ENCODE measurements at places on chromosomes 7 and 10. TPM values are rescaled to one million over a fixed set of nuclear protein-coding genes. Genes with fewer than 3 reads are reported as not detected.

- H3K27me3 ChIP-seq = no peaks in the 10 kb centered on the region
- H3K4me3 ChIP-seq = no peak overlapping the region
Measured at GRCh38 chr10:84333864-84334451, 5.6 kb downstream of the CCSER2 start.

Gene NKX2-3
- total RNA-seq = not detected

GRCh38 chr10:61860964-61861758 lies 40.3 kb upstream of the ARID5B start:
- H3K4me3 ChIP-seq = no peak overlapping the region
- no peak overlapping the region for H3K27ac ChIP-seq
- no peaks in the 10 kb centered on the region for H3K4me1 ChIP-seq
- no peak for DNase-seq
- no peaks in the 10 kb centered on the region for H3K36me3 ChIP-seq

Gene PIK3AP1
- 3.3 TPM for total RNA-seq

Gene TRPV5
- not detected for total RNA-seq

Gene OR2A5
- total RNA-seq = not detected

- H3K4me1 ChIP-seq = peaks cover 42% of the 10 kb centered on the region
- H3K27ac ChIP-seq = peak overlapping the region; percentile 2
- H3K27me3 ChIP-seq = no peaks in the 10 kb centered on the region
- no peak for DNase-seq
- no peak overlapping the region for H3K4me3 ChIP-seq
- H3K36me3 ChIP-seq = peaks cover 14% of the 10 kb centered on the region
Measured at GRCh38 chr10:29712108-29712507, 77.3 kb upstream of the SVIL start.

DNA sequence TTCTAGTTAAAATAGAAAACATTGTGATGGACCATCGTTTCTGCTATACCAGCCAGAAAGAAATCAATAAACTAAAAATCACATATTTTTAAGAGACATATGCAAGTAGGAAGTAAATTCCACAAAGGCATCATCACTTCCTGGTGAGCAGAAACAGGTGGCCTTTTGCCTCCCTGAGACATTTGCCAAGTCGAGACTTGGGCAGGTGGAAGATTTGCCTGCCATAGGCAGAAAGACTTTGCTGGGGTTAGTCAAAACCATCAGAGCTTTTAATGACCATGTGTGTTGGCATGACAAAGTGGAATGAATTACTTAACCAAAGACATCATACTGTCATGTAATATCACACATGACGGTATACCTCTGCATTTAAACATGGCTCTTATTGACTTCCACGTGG lies 66.0 kb upstream of the FGL2 start:
- DNase-seq = no peak
- H3K27me3 ChIP-seq = no peaks in the 10 kb centered on the region
- no peaks in the 10 kb centered on the region for H3K36me3 ChIP-seq
- H3K27ac ChIP-seq = no peak overlapping the region

GRCh38 chr7:9945131-9945530 lies 1028.5 kb upstream of the PHF14 start:
- H3K27ac ChIP-seq = no peak overlapping the region
- H3K27me3 ChIP-seq = no peaks in the 10 kb centered on the region
- no peak for DNase-seq
- H3K36me3 ChIP-seq = no peaks in the 10 kb centered on the region
- no peaks in the 10 kb centered on the region for H3K4me1 ChIP-seq

Gene ALDH18A1
- 5.7 TPM for total RNA-seq

Gene NPFFR1
- not detected for total RNA-seq

Gene CCL24
- total RNA-seq = not detected

- no peak overlapping the region for H3K27ac ChIP-seq
- no peaks in the 10 kb centered on the region for H3K27me3 ChIP-seq
- H3K36me3 ChIP-seq = no peaks in the 10 kb centered on the region
- no peak for DNase-seq
Measured at GRCh38 chr7:18727115-18727870, 231.7 kb downstream of the HDAC9 start.

DNA sequence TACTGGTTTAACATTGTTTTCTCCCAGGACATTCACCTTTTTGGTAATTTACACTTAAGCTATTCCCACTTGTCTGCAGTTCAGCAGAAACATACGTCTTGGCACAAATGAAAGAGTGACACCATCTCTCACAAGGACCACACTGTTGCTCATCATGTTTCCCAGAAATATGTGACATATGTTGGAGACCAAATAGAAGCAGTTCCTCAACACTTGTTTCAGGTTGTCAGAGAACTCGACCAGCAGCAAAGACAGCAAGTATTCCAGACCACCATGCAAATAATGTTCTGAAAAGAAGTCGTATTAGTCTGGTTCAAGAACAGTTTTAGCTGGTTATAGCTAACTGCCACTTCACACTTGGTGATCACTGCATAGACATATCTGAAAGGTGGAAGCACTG lies 81.3 kb upstream of the KLF6 start:
- no peaks in the 10 kb centered on the region for H3K27me3 ChIP-seq
- no peaks in the 10 kb centered on the region for H3K36me3 ChIP-seq
- no peak overlapping the region for H3K27ac ChIP-seq
- no peak overlapping the region for H3K4me3 ChIP-seq
- no peak for DNase-seq

DNA sequence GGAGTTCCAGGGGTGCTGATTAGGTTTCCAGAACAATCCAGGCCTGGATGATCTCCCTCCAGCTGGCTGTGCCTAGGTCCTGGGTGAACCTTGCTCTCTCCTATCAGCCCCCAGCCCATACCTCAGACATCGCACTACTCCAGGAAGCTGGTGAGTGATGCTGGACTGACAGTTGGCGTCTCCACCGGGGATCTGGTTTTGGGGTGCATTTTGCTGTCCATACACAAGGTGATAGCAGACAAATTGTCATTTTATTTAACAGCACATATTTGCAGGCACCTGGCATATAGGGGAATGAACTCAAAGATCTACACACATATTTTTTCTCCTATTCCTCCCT lies 601.2 kb downstream of the LRMDA start:
- H3K27me3 ChIP-seq = no peaks in the 10 kb centered on the region
- no peaks in the 10 kb centered on the region for H3K36me3 ChIP-seq
- no peak for DNase-seq
- no peak overlapping the region for H3K27ac ChIP-seq

GRCh38 chr10:79923145-79923544 lies 25.8 kb downstream of the SFTPD start:
- no peak overlapping the region for H3K4me3 ChIP-seq
- no peak overlapping the region for H3K27ac ChIP-seq
- peaks cover 8% of the 10 kb centered on the region for H3K36me3 ChIP-seq
- no peak for DNase-seq
- no peaks in the 10 kb centered on the region for H3K4me1 ChIP-seq

DNA sequence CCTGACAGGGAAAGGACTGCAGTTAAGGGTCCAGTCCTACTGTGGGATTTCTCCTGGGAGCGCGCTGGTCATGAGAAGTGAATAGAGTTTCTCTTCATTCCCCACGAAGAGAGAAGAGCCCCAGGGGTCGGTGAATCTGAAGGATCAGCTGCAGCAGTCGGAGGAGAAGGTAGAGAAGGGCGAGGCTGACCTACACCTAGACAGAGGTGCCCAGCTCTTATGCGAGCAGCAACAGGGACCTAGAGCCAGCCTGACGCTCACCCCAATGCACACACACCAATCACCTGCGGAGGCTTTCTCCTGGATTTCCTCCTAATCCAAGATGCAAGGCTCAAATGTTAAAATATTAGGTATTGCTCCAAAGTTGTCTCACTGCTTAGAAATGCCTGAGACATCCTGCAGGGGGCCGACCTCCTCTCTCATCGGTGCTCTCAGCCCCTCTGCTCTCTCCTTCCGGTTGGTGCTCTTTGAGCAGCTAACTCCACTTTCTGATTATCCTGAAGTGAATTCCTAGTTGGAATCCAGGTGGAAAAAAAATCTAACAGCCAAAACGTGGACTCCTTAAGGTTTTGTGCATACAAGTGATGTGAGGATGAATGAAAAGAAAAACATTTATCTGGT lies 176.4 kb downstream of the AHR start:
- H3K27me3 ChIP-seq = no peaks in the 10 kb centered on the region
- H3K27ac ChIP-seq = no peak overlapping the region
- DNase-seq = no peak
- H3K4me3 ChIP-seq = no peak overlapping the region
- no peaks in the 10 kb centered on the region for H3K4me1 ChIP-seq

GRCh38 chr7:106357675-106358074 lies 72.9 kb upstream of the NAMPT start:
- H3K4me1 ChIP-seq = no peaks in the 10 kb centered on the region
- H3K27ac ChIP-seq = no peak overlapping the region
- H3K27me3 ChIP-seq = no peaks in the 10 kb centered on the region
- no peak overlapping the region for H3K4me3 ChIP-seq

GRCh38 chr10:86363184-86363832 lies 3.3 kb downstream of the GRID1 start:
- H3K27me3 ChIP-seq = no peaks in the 10 kb centered on the region
- peaks cover 16% of the 10 kb centered on the region for H3K4me1 ChIP-seq
- no peak for DNase-seq
- H3K27ac ChIP-seq = no peak overlapping the region
- H3K36me3 ChIP-seq = no peaks in the 10 kb centered on the region

DNA sequence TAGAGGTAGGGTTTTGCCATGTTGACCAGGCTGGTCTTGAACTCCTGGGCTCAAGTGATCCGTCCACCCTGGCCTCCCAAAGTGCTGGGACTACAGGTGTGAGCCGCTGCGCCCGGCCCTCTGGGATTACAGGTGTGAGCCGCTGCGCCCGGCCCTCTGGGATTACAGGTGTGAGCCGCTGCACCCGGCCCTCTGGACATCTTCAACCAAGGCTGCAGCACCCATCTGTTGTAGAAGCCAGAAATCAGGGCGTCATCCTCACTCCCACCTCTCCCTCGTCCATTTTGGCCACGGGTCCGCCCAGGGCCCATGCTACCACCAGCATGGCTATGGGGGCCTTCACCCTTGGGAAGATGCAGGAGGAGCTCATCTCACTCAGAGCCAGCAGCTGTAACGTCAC lies 38.5 kb upstream of the EBF3 start:
- no peak for DNase-seq
- H3K27me3 ChIP-seq = no peaks in the 10 kb centered on the region
- H3K27ac ChIP-seq = no peak overlapping the region
- H3K4me1 ChIP-seq = no peaks in the 10 kb centered on the region
- no peaks in the 10 kb centered on the region for H3K36me3 ChIP-seq

GRCh38 chr10:14543046-14543903 lies 212.6 kb upstream of the FRMD4A start:
- H3K27me3 ChIP-seq = no peaks in the 10 kb centered on the region
- H3K4me3 ChIP-seq = no peak overlapping the region
- no peak overlapping the region for H3K27ac ChIP-seq
- no peaks in the 10 kb centered on the region for H3K36me3 ChIP-seq

DNA sequence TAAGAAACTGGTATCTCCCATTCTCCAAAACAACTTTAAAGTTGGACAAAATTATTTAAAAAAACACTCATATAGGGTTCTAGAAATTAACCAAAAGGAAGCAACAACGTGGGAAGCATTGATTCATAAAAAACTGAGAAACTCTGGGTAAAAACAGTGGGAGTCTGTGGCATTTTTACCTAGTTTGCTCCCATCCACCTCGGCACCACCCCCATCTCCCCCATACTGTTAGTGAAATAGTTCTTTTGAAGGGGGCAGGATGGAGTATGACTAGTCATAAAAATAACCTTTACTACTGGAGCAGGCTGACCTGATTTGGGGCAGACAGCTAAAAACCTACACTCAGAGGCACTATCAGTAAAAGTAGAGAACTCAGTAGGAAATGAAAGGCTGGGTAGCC lies 123.2 kb downstream of the AVL9 start:
- H3K4me1 ChIP-seq = no peaks in the 10 kb centered on the region
- no peak for DNase-seq

DNA sequence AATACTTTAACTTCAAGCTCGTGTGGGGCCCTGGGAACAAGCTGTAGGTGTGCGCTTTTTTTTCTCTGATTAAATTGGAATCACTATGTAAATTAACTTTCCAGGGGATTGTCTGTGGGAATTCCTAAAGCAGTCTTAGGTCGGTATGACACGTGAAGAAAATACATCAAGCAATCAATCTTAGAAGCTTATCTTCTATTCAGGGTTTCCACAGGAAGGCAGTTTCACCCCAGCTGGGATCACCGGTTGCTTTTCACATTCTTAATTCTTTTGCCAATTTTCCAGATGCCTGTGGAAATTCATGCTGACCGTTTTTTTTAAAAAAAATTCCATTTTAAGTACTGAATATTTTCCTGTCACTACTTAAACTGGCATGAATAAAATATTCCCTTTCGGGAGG lies 41.9 kb downstream of the CAMK1D start:
- H3K27ac ChIP-seq = no peak overlapping the region
- no peaks in the 10 kb centered on the region for H3K36me3 ChIP-seq
- DNase-seq = no peak
- H3K4me1 ChIP-seq = no peaks in the 10 kb centered on the region
- H3K4me3 ChIP-seq = no peak overlapping the region

Gene GATA3
- 0.71 TPM for total RNA-seq

Measured in psoas muscle (tissue), 8 donors.